Hematopoietic multipotent progenitor cell treated with erythropoietin and hydrocortisone succinate and interleukin-3 and kit ligand, for 6 days (in vitro differentiated cells): ENCODE measurements at places on chromosomes 3 and 15.

DNA sequence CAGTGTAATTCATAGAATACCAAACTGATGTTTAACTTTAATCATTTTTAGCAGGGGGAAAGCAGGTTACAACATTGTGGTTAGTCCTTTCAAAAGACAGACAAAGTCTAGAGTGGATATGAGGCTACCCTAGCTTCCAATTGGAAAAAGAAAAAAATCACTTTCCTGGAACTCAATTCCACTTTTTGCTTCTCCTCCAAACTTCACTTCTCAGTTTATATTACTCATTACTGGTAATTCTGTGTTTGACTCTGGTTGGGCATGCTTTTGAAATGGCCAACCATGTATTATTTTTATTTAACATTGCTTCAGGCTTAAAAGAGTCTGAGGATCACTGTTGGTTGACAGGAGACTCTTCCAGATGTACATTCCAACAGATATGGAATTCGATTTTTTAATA is 84.8 kb downstream of the RAP2B start:
- no peak for DNase-seq

- DNase-seq, result peak; percentile 51
Measured at GRCh38 chr3:9957214-9957613, 5.0 kb upstream of the PRRT3 start.

DNA sequence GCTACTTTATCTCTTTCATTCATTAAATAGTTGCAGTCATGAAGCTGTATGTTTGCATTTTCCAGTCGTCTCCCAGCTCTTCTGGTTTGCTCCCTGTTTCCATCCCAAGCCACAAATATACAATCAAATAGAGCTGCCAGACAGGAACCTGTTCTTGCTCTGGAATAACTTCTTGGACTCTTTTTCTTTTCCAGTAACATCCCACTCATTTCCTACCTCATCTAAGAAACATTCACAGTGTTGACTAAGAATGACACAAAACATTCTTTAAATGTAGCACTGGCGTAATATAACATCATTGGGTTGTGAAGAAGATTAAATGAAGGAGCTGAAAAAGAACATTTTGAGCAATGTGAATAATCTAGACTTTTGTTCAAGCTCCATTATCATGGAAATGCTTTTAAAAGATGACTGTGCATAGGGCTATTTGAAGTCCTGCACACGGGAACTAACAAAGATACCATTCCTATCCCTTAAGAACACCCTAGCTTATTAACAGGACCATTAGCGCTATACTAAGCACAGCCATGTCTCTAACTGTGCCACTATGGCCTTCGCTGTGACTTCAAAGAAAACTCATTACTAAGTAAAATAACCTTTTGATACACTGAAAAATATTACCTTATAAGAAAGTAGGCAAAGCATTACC is 574.0 kb downstream of the NAALADL2 start:
- DNase-seq, result no peak

- DNase-seq, result peak; percentile 22
Measured at GRCh38 chr3:157544501-157545130, 41.4 kb upstream of the VEPH1 start.

- DNase-seq, result no peak
Measured at GRCh38 chr15:31278061-31278445, 48.6 kb upstream of the KLF13 start.

GRCh38 chr15:58770519-58770856 is 614 bp upstream of the MINDY2 start:
- DNase-seq, result peak; percentile 74

- DNase-seq, result no peak
Measured at GRCh38 chr15:34243226-34243625, 18.4 kb downstream of the EMC4 start.

- peak; percentile 65 for DNase-seq
Measured at GRCh38 chr15:58839485-58839884, 68.4 kb downstream of the MINDY2 start.

GRCh38 chr15:25718597-25718996 is 144.5 kb downstream of the ATP10A start:
- DNase-seq, result no peak

DNA sequence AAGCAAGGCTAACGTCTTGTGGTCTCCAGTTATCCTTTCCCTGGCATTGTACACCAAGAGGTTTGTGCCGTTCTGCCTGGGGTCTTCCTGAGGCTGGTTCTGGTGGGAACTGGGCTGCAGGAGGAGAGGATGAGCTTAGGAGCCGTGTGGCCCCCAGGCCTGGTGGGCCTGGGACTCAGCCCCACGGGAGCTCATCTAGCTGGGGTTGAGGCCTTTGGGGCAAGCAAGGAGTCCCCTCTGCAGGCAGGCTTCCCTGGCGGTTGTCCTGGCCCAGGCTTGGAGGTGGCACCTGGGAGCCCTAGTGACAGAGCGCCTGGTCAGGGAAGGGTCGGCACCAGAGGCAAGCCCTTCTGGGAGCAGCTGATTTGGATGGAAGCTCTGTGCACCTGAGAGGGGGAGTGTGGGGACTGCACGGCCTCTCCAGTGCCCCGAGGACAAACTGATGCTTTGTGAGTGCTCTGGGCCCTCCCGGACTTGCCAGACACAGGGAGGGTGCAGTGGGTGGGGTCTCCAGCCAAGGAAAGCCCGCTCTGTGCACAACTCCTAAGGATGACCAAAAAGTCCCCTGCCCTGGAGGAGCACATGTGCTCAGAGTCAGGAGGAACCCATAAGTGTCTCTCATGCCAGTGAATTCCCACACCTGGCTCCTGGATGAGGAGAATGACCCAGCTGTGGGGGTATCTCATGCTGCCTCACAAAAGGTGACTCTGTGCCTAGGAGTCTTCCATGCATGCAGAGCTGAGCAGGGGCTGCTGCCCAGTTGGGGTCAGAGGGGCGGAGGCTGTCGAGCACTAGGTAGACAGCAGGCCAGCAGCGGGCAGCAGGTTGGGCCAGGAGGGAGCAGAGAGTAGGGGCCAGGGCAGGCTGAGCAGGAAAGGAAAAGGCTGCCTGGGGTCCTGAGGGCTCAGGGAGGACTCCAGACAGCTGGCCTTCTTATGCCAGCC is 2.7 kb downstream of the PAK6 start:
- no peak for DNase-seq

DNA sequence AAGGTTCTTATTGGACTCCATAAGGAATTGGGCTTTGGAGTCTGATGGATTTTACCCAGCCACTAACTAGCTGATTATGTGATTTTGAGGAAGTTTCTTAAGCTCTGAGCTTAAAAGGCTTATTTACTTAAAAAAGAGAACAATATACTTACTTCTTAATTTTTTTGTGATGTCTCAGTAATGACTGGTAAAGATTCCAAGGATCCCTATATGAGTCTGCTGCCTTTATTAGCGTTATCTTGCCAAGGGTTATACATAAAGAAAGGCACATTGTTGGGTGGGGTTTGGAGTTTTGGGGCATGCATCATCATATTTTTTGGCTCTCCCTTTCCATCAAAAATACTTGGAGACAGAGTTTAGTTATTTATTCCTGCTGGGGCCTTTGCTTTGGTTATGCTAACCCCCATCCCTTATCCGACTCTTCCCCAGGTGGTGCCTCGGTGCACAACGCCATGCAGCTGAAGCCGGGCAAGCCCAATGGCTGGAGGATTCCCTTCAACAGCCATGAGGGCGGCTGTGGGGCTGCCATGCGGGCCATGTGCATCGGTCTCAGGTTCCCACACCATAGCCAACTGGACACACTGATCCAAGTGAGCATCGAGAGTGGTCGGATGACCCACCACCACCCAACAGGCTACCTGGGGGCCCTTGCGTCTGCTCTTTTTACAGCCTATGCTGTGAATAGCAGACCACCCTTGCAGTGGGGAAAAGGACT is 6.7 kb downstream of the ADPRH start:
- no peak for DNase-seq

DNA sequence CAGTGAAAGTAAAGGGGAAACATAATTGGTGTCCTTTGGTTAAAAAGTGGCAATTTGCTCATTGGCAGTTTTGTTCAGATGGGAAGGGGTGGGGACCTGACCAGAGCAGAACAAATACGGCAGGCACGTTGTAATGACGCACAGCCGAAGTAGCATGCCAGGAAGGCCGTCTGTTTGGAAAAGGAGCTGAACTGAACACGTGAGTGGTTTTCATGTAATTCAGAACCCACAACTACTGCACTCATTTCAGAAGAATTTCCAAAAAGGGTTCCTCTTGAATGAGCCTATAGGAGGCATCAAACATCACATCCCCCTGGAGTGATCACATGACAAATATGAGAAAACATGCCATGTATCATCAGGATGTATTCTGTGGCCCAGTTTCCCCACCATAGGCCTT is 42.9 kb upstream of the LMCD1 start:
- no peak for DNase-seq

DNA sequence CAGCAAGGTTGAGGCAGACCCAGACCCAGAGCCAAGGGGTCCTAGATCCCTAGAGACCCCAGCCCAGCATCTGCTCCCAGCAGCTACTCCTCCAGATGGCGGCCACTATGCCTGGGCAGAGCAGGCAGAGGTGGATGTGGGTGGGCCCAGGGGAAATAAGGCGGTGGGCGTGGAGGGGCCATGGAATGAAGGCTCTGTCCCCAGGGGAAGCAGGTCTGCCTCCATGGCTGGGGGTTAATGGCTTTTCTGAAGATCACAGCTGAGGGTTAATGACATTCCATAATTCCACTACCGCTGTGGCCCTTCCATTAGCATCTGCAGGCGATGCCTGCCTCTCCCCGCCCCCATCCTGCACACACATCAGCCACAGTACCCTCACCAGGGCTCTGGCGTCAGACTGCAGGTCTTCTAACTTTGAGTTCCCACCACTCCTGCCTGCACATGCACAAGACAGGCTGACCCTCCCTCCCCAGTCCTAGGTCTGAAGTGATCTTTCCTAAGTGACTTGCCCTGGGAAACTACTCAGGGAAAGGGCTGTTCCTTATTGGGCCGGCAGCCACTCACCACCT is 41.2 kb downstream of the CCDC33 start:
- DNase-seq, result no peak

DNA sequence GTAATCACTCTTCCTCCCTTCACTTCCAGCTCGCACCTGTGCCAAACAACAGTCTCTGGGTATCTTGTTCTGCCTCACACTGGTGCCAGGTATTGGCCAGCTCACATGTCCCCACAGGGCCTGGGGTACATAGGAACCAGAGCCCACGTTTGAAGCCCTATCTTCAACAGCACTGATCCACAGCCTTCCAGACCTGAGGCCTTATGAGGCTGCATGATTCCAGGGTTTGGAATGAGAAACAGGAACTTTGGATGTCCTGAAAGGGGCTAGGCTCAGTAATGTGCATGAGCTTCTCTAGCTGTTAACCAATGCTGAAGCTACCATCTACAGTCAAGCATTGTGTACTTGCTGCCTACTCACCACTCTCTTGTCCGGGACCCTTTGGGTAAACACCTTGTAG is 92.4 kb downstream of the GPR156 start:
- no peak for DNase-seq

- DNase-seq, result no peak
Measured at GRCh38 chr3:123694366-123695087, 109.7 kb upstream of the HACD2 start.

- no peak for DNase-seq
Measured at GRCh38 chr3:156551746-156552145, 3.2 kb downstream of the SSR3 start.

DNA sequence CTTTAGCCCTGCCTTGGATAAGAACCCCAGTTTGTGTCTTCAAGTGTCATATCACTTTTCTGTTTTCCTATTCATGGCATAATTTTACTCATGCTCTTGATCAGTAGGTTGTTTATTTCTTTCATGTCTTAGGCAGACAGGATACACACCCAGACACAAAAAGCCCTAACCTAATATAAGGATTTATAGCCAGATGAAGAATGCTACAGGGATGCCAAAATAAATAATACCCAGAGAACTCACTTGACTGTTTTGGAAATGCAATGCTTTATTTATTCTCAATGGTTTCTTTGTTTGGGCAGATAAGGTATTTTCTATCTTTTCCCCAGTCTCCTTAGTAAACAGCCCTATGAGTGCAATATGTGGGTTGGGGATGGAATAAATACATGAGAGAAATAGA is 424.0 kb upstream of the PDZRN3 start:
- DNase-seq, result no peak

- DNase-seq, result no peak
Measured at GRCh38 chr3:126969586-126969985, 13.3 kb upstream of the PLXNA1 start.

DNA sequence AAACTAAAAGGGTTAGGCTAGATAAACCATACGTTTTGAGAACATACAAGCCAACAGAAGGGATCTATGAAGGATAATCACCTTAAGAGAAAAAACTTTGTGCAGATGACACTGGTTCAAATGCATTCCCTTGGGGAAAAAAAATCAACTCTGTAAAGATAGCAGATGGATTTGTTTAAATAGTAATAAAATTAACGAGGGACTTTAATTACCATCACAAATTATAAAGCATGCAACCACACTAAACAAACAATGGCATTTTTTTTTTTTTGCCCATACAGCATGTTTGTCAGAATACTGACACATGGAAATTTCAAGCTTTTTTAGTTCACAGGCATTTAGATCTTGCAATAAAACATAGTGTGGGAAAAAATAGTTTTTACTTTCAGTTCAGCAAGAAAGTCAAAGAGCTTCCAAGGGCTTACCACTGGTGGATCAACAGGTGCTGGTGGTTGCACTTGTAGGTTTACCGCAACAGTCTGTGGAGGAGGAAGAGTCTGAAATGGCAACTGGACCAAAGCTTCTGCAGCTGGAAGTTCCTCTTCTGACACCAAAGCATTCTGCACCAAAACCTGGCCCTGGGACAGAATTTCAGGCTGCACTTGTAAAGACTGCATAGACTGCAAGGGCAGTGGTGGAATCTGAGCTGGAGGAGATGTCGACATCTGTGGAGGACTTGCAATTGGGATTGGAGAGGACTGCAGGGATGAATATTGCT is 53.1 kb downstream of the PHC3 start:
- DNase-seq, result peak; percentile 32

DNA sequence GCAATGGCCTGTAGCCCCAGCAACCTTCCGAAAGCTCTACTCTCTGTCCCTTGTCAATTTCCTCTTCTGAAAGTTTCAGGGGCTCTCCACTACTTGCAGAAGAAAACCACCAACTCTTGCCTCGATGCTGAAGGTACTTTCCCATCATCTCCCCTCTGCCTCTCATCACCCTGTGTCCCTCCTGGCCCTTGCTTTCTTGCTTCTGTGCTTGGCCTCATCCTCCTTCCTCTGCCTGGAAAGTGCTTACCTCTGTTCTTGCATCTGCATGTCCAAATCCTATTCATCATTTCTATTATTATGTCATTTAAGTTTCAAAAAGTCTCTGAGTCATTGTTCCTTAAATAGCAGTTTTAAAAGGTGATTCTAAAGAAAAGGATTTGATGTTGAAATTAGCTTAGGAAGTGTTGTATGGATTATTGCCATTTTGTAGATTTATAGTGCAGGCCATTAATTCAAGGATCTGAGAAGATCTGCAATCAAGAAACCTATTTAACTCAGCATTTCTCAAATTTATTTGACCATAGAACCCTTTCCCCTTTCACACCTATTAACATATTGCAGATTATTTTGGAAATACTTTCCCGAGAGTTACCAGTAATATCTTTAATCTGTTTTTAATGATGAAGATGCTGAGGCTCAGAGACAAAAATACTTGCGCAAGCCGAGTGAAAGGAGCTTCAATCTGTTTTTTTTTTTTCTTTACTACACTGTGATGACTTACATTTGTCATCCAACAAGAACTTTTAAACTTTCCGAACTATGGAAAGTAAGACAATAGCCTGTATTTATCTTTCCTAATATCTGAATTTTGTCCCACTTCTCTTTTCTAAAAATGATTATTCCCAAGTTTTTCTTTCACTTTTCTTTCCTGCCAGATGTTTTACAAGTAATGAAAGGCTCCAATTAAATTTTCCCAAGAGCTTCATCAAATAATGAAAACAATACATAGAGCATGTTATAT is 22.3 kb upstream of the CFAP161 start:
- no peak for DNase-seq

GRCh38 chr3:46974421-46975171 is 1.9 kb downstream of the CCDC12 start:
- DNase-seq, result no peak

- DNase-seq, result no peak
Measured at GRCh38 chr3:136336329-136337100, 86.4 kb downstream of the PCCB start.
